ENCODE measurements at places on chromosomes 6 and 20. TPM values are rescaled to one million over a fixed set of nuclear protein-coding genes. Genes with fewer than 3 reads are reported as not detected.

DNA sequence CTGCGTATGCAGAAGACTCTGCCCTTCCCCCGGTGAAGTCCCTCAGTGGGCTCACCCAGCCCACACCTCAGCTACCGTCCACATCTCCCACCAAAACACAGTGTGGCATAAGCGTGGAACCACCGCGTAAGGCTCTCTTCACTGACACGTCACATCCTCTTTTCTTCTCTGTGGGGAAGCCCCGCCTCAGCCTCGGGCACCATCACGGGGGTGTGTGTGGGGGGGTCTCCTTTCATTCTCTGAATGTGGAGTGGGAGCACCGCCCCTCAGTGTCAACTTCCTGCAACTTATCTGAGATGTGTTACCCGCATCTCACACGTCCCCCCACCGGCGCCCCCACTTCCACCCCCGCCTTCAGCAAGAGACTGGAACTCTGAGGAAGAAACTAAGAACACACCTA lies 388.4 kb upstream of the JARID2 start:
- no peak overlapping the region for H3K27ac ChIP-seq
- no peaks in the 10 kb centered on the region for H3K36me3 ChIP-seq
- no peaks in the 10 kb centered on the region for H3K27me3 ChIP-seq
- H3K4me1 ChIP-seq, result peaks cover 9% of the 10 kb centered on the region

The FOXC1 gene
- 0.07 TPM for total RNA-seq

- no peaks in the 10 kb centered on the region for H3K36me3 ChIP-seq
- peaks cover 10% of the 10 kb centered on the region for H3K4me1 ChIP-seq
- DNase-seq, result no peak
- H3K4me3 ChIP-seq, result peak overlapping the region; percentile 87
Observed at GRCh38 chr20:18289306-18289705, 979 bp downstream of the ZNF133 start.

DNA sequence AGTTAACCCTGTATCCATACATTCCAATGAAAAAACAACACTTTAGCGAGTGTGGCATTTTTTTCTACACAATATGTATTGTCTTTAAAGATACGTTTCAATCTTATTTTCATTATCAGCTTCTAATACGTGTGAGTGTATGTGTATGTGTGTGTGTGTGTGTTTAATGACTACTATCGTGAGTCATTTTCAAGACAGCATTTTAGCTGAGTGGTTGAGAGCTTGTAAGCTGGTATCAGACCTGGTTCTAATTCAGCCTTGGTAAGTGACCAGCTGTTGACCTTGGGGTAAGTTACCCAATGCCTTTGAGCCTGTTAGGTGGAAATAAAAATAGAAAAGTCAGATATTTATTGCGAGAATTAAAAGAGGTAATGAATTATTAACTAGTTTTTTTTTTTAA lies 320.0 kb upstream of the NT5E start:
- H3K4me1 ChIP-seq, result no peaks in the 10 kb centered on the region
- DNase-seq, result no peak
- H3K27ac ChIP-seq, result no peak overlapping the region
- H3K27me3 ChIP-seq, result no peaks in the 10 kb centered on the region
- no peak overlapping the region for H3K4me3 ChIP-seq

The MRPS18B gene
- total RNA-seq, result 125 TPM

DNA sequence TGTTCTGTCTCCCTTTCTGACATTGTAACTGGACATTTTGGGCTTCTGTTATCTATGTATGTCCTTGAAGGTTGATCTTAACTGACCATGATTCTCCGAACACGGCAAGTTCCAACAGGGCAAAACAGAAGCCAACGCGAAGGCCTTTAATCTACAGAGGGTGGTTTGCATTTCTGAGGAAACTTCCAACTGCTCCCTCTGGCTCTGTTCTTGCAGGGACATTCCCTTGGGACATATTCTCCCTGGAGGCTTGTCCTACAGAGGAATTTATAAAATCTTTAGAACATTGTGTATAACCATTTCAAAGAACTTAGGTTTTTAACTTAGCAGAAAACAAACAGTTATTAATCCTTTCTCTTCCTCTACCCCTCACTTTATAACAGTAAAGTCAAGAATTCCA lies 189.0 kb upstream of the CDYL start:
- no peaks in the 10 kb centered on the region for H3K36me3 ChIP-seq
- H3K4me3 ChIP-seq, result no peak overlapping the region
- DNase-seq, result no peak
- H3K27ac ChIP-seq, result no peak overlapping the region
- H3K27me3 ChIP-seq, result peaks cover 43% of the 10 kb centered on the region
- H3K4me1 ChIP-seq, result no peaks in the 10 kb centered on the region

GRCh38 chr6:1527073-1527457 lies 82.7 kb upstream of the FOXC1 start:
- H3K4me1 ChIP-seq, result peaks cover 8% of the 10 kb centered on the region
- H3K4me3 ChIP-seq, result no peak overlapping the region
- H3K36me3 ChIP-seq, result no peaks in the 10 kb centered on the region
- peaks cover 8% of the 10 kb centered on the region for H3K27me3 ChIP-seq
- H3K27ac ChIP-seq, result no peak overlapping the region

DNA sequence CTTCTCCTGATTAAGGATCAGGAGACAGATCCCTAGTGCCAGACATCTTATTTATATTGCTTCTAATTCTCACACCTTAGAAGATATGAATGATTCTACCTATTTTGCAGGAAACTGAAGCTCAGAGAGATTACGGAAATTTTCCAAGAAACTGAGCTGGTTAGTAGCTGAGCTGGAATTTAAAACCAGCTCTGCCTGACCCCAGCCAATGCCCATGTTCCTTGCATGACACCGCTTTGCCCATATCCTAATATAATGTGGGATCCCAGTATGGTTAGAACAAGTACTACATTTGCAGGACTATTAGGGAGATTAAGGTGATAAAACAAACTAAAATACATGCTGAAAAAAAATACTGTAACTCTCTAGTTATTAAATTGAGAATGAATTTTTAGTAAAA lies 1.9 kb downstream of the TMEM30A start:
- no peak overlapping the region for H3K27ac ChIP-seq
- no peaks in the 10 kb centered on the region for H3K4me1 ChIP-seq
- peaks cover 4% of the 10 kb centered on the region for H3K36me3 ChIP-seq
- DNase-seq, result no peak

DNA sequence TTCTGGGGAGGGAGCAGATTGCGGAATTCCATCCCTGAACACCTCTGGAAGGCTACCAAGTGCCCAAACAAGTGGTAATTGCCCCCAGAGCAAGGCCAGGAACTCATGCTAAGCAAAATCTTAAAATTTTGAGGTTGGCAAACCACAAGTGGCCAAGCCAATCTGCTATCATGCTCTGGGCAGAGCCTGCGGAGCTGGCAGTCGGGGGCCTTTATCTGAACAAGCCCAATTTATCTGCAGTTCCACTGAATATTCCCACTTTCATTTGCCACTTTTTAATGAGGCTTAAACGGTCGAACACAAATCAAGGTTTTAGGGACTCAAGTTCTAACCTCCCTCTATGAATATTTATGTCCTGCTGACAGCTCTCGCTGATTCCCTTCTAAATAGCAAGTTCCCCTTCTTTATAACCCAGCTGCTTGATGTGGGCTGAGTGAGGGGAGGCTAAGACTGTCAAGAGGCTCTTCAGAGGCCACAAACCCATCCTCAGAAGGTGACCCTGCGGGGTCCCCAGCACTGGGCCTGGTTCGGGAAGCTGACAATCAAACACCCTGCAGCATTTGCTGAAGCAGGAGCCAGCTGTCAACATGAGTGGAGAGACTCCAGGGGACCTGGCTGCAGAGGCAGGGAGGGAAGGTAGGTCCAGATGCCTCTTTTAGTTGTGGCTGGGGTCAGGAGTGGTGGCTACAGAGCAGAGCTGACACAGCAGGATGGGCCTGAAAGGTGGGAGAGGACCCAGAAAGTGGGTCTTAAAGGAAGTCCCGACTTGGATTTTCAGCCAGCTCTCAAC lies 11.9 kb downstream of the CCDC167 start:
- peaks cover 10% of the 10 kb centered on the region for H3K36me3 ChIP-seq
- peaks cover 25% of the 10 kb centered on the region for H3K4me1 ChIP-seq
- H3K27me3 ChIP-seq, result no peaks in the 10 kb centered on the region
- H3K4me3 ChIP-seq, result no peak overlapping the region
- no peak for DNase-seq

DNA sequence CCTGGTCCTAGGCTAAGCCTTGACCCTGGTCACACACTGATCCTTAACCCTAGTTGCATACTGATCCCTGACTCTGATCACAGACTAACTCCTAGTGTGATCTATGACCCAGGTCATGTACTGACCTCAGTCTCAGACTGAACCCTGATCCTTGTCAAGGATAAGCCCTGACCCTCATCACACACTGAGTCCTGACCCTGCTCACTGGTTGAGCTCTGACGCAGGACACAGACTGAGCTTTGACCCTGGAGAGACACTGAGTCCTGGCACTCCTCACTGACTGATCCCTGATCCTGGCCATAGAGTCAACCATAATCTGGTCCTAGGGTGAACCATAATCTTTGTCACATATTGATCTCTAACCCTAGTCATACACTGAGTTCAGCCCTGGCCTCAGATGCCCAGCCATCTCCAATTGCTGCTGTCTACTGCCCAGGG lies 37.9 kb downstream of the KCNB1 start:
- no peak overlapping the region for H3K27ac ChIP-seq
- no peak for DNase-seq
- H3K27me3 ChIP-seq, result peaks cover 54% of the 10 kb centered on the region
- no peaks in the 10 kb centered on the region for H3K4me1 ChIP-seq
- H3K36me3 ChIP-seq, result no peaks in the 10 kb centered on the region

The GPX5 gene
- total RNA-seq, result not detected

The LGSN gene
- not detected for total RNA-seq

DNA sequence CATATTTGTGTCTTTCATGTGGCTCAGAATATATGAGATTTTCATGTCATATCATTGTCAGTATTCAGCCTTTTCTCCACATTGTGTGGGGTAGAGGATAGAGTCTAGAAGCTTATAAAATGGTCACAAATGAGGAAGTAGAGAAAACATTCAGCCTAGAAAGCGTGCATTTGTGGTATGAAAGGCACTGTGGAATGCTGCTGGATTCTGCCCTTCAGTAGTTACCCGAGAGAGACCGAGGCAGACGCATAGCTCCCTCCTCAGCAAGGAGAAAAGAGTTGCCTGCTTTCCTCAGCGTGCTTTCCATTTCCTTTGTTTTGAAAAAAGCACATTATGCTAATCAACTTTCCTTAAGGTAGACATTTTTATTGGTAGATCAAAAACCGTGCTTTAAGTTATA lies 28.7 kb downstream of the MYB start:
- H3K27ac ChIP-seq, result peak overlapping the region; percentile 0
- no peaks in the 10 kb centered on the region for H3K4me1 ChIP-seq
- no peaks in the 10 kb centered on the region for H3K27me3 ChIP-seq
- no peak for DNase-seq

- H3K27ac ChIP-seq, result no peak overlapping the region
- peaks cover 3% of the 10 kb centered on the region for H3K4me1 ChIP-seq
- peaks cover 50% of the 10 kb centered on the region for H3K27me3 ChIP-seq
- DNase-seq, result no peak
- H3K36me3 ChIP-seq, result no peaks in the 10 kb centered on the region
- no peak overlapping the region for H3K4me3 ChIP-seq
Observed at GRCh38 chr20:58568126-58568482, 52.9 kb upstream of the APCDD1L start.

DNA sequence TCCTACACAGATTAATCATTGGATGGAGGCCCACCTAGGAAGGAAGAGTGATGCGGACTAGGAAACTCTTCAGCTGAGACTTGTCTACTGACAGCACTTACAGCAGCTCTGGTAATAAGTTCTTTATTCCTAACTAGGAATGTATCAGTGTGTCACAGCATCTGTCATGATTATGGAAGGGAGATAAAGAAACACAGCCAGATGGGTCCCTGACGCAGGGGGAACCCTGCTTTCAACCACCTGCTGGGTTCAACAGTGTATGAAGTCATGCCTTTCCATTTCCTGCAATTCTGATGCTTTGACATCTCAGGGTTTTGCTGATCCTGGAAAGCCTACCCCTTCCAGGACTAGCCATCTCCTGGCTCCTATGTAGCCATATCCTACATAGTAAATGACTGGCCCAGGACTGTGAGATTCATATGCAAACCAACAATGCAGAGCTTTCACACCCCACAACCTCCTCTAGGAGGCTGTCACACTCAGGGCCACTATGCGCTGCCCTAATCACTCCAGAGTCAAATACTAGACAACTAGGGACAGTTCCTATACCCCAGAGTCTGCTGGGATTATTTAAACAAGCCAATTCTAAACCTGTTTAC lies 29.0 kb upstream of the MANEA start:
- H3K27ac ChIP-seq, result no peak overlapping the region
- H3K4me1 ChIP-seq, result no peaks in the 10 kb centered on the region
- no peaks in the 10 kb centered on the region for H3K27me3 ChIP-seq
- H3K4me3 ChIP-seq, result no peak overlapping the region

GRCh38 chr20:33724439-33725094 lies 4.5 kb upstream of the PXMP4 start:
- no peaks in the 10 kb centered on the region for H3K36me3 ChIP-seq
- H3K27ac ChIP-seq, result no peak overlapping the region
- H3K27me3 ChIP-seq, result no peaks in the 10 kb centered on the region
- peaks cover under 1% of the 10 kb centered on the region for H3K4me1 ChIP-seq
- no peak overlapping the region for H3K4me3 ChIP-seq

DNA sequence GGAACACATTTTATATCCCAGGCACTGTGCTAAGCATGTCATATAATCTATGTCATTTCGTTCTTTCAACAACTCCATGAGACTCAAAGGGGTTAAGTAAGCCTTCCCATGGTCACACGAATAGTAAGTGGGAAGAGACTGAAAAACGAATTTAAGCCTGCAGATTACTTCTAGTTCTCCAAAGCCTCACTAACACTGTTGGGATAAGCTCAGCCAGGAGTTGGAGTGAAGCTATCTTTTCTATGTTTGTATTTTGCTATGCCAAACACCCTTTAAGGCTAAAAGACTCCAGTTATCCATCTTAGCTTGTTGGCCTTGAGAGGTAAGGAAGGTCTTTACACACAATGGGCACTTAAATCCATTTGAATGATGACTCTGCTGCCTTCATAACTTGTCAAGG lies 148.1 kb upstream of the UST start:
- no peak for DNase-seq
- H3K4me3 ChIP-seq, result no peak overlapping the region
- no peaks in the 10 kb centered on the region for H3K36me3 ChIP-seq

The EYA2 gene
- not detected for total RNA-seq

DNA sequence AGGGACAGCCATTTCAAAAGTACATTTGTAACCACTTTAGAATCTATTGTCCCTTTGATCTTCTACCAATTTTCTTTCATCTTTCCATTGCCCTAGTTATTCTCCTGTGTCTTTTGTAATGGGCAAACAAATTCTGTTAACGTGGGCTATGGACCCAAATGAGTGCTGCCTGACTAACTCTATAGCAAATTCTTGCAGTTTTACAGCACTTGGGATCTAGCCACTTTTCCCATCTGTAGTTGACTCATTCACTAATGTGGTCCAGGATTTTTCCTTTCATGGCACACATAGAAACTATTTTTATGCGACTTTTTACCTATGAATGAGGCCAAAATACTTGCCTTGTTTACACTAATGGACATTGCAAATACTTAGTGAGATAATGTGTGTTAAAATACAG lies 52.0 kb downstream of the GRIK2 start:
- no peaks in the 10 kb centered on the region for H3K4me1 ChIP-seq
- no peaks in the 10 kb centered on the region for H3K27me3 ChIP-seq
- H3K36me3 ChIP-seq, result no peaks in the 10 kb centered on the region
- DNase-seq, result no peak
- H3K4me3 ChIP-seq, result no peak overlapping the region

GRCh38 chr6:152220786-152221185 lies 413.3 kb downstream of the ESR1 start:
- H3K4me3 ChIP-seq, result no peak overlapping the region
- no peaks in the 10 kb centered on the region for H3K27me3 ChIP-seq
- H3K36me3 ChIP-seq, result no peaks in the 10 kb centered on the region
- DNase-seq, result no peak

The LHFPL5 gene
- not detected for total RNA-seq

GRCh38 chr6:47007657-47008396 lies 34.3 kb downstream of the ADGRF1 start:
- H3K27ac ChIP-seq, result no peak overlapping the region
- DNase-seq, result no peak
- H3K4me1 ChIP-seq, result no peaks in the 10 kb centered on the region
- H3K27me3 ChIP-seq, result peaks cover 7% of the 10 kb centered on the region
- H3K4me3 ChIP-seq, result no peak overlapping the region

All from K562 (cell line).